ENCODE measurements at places on chromosomes 2 and 18.

DNA sequence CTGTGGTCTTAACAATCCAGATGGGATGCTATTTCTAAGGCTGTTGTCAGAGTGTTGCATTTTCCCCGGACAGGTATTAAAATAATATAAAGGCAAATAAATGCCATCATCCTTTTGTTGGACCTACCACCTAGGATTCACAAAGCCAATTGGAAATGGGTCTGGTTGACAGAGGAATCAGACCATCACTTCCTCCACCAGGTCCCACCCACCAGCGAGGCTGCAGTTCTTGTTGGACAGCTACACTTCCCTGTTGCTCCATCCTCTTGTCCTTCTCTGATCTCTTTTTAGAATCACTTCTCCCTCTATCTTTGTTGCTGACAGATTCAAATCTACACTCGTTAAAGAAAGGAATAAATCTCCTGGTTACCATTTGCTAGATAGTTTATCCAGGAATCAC, 1.1 kb downstream of the TMEM169 start:
- peak; percentile 50 for DNase-seq

DNA sequence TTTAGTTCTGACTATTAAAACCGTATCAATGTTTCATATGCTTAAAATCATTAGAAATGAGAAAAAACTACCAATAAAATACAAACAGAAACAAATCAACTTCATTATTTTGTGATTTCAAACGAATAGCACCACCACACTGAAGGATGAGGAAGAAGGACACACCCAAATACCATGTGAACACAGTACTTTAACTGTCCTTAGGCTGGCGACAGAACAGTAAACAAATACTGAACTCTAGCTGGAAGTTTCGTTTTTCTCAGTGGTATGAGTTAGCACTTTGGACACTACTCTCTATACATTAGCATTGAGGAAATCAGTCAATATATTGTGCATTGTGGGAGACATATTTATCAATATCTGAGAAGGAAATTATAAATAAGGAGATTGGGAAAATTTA, 202.4 kb upstream of the AGAP1 start:
- DNase-seq: no peak

DNA sequence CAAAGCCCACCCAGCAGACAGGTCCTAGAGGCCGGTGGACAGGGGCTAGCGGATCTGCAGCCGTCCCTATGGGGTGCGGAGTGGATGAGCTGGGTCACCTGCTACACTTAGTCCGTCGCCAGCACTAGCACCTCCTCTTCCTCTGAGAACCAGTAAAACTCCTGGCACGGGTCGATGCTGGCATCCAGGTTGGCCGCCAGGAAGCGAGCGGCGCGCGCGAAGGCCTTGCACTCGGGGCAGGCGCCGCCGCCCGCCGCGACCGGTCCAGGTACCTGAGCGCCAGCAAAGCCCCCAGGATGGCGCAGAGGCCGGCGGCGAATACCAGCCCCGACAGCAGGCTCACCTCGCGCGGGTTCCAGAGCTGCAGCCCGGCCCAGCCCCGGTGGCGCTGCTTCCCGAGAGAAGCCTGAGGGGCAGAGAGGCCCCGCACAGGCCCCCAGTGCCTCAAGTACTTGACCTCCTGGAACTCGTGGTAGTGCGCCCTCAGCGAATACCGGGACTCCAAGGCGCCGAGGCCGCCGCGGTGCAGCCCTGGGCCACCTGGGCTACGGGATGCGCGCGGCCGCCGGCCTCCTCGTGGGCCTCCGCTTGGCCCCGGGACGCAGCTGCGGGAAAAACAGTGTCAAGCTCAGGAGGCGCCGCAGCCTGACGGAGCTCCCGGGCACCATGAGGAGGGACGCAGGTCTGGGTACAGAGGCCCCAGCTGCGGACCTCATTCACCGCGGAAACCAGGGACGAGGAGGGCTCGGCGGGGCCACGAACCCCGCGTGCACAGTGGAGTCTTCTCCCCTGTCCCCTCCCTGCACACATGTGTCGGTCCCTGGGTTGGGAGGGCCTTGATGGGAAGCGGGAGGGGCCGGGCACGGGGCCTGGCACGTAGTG, 27.5 kb upstream of the ALPP start:
- no peak for DNase-seq

DNA sequence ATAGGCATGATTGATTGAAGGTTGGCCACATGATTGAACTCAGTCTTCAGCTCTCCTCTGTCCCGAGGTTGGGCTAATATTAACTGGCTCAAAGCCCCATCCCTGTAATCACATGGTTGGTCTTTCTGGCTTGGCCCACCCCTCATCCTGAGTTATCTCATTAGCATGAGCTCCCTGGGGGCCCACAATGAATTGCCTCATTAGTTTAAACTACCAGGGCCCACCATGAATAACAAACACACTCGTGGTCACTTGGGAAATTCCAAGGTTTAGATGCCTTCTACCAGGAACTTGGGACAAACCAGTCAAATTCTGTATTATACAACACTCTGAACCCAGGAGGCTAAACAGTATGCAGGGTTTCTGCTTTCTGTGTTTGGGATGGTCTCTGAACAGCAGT, 121.7 kb upstream of the B3GNT2 start:
- DNase-seq: no peak

- DNase-seq: no peak
Measured at GRCh38 chr18:10121786-10122515, 208.1 kb downstream of the VAPA start.

- no peak for DNase-seq
Measured at GRCh38 chr18:48949050-48949605, 1.6 kb downstream of the SMAD7 start.

DNA sequence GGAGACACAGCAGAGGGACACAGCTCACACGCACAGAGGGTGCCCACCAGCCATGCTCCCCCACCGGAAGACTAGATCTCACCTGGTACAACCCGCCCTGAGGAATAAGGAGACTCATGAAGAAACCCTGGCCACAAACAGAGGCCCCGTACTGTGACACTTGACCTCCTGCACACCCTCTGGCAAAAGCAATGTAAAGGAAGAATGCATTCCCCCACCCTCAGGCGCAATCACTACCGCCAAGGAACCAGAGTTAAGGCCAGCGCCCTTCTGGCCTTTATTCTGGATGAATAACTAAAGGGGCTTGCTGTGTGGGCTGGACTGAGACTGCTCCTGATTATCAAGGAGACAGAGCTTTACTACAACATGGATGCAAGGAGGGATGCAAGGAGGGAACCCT, 509.2 kb upstream of the SPHKAP start:
- peak; percentile 61 for DNase-seq

- no peak for DNase-seq
Measured at GRCh38 chr2:98468621-98469236, 24.1 kb downstream of the INPP4A start.

GRCh38 chr2:38141501-38141900, 65.5 kb upstream of the CYP1B1 start:
- DNase-seq: no peak
